Activated naive CD8-positive, alpha-beta T cell treated with anti-CD3 and anti-CD28 coated beads, Interleukin-2, amount 50 U/mL, for 24 hours (primary cell): ENCODE measurements at places on chromosomes 5 and 9.

DNA sequence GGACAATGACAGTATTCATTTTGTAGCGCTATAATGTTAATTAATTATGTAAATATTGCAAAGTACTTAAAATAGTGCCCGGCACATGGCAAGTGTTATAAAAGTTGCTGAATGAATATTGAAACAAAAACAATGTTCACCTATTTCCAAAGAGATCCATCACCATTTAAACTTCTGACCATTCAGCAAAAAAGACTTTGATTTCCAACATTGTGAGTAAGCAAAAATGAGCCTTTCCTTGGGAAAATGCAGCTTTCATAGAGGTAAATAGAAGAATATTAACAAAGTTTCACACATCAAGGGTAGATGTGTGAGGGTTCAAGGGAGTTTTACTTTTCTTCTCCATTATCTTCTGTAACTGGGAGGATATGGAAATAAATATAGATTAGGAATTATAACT lies 1089.4 kb upstream of the C9orf72 start:
- DNase-seq, result no peak

DNA sequence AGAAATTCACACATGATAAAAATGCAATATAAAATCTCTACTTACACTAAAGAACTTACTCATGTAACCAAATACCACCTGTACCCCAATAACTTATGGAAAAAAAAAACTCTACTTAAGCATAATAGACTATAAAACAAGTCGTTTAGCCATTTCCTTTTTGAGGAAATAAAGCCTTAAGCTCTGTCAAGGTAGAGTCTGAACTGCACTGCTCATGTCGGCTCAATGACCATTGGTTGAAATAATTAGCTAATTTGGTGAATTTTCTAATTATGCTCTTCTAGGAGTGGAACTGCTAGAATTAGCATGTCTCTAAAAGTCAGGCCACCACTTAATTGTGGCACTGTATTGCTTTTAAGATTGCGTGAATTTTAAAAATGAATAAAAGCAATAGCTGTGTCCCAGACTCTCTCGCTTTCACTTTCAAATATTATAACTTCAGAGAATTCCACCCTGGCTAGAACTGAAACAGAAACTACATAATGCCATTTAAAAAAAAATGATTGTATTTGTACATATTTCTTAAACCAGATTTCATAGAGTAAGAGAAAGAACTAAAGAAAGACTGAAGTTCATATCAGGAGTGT lies 113.0 kb upstream of the PCA3 start:
- no peak for DNase-seq

GRCh38 chr5:68377733-68378132 lies 162.2 kb downstream of the PIK3R1 start:
- DNase-seq, result no peak

- DNase-seq, result no peak
Measured at GRCh38 chr5:41420492-41421067, 89.8 kb downstream of the PLCXD3 start.

DNA sequence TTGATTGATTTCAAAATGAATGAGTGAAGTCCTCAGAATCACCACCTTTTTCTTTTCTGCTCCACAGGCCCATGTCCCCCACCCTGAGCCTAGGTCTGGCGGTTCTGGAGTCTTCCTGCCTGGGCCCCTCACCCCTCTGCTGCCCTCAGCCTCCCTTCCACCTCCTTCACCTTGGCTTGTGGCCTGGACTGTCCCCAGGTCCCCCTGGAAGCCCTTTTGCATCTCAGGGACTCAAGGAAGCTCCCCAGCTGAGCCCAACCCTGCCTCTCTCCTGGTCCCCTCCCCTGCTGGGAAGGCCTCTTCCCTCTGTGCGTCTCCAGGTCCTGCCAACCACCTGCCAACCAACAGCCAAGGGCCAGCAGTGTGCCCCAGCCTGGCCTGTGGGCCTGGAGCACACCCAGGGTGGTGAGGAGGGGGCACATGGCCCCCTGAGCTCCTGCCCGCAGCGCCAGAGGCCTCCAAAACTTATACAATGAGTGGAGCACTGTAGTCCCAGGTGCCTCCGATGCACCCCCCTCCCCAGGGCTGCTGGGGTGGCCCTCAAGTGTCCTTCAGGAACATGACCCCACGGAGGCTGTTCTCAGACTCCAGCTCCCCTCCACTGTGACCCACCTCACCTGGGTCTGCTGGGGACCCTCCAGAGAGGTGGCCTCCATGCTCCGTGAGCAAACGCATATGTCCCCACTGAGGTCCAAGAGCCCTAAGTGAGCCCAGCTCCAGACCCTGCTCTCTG lies 20.3 kb downstream of the GLT6D1 start:
- DNase-seq, result no peak

DNA sequence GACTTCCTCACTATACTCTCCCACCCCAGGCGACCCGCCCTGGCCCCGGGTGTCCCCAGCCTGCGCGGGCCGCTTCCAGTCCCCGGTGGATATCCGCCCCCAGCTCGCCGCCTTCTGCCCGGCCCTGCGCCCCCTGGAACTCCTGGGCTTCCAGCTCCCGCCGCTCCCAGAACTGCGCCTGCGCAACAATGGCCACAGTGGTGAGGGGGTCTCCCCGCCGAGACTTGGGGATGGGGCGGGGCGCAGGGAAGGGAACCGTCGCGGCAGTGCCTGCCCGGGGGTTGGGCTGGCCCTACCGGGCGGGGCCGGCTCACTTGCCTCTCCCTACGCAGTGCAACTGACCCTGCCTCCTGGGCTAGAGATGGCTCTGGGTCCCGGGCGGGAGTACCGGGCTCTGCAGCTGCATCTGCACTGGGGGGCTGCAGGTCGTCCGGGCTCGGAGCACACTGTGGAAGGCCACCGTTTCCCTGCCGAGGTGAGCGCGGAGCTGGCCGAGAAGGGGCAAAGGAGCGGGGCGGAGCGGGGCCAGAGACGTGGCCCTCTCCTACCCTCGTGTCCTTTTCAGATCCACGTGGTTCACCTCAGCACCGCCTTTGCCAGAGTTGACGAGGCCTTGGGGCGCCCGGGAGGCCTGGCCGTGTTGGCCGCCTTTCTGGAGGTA lies 2.1 kb downstream of the CA9 start:
- DNase-seq, result peak; percentile 66

DNA sequence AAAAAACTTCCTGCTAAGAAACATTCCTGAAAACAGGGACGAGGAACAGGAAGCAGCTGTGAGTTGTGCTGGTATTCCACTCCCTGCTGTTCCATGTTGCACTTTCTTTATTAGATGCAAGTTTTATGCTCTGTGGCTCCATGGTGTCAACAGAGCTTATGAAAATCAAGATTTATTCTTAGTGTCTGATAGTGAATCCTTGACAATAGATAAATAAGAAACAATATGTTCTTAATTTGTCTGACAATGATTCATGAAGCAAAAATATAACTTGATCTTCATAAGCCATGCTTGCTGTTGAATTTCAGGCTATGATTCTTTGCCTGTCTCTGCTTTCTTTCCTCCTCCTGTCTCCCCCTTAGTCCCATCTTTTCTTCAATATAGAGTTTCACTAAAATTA lies 119.6 kb downstream of the DROSHA start:
- no peak for DNase-seq

- DNase-seq, result no peak
Measured at GRCh38 chr5:14218897-14219573, 75.9 kb downstream of the TRIO start.

DNA sequence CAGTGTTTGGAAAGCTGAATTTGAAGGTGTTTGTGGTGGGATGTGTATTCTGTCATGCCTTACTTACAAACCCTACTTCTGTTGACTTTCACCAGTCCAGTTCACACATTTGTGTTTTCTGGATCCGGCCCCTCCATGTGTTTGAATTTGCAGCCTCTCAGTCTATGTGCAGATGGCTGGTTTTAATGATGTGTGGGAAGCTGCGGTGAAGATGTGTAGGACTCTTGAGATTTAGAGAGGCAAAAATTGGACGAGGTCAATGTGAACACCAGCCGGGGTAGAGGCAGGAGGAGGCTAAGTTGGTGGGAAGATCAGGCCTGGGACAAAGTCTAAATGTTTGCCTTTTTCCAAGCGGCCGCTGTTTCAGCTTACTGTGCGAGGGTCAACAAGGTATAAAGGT lies 115.4 kb upstream of the KLF9 start:
- no peak for DNase-seq

DNA sequence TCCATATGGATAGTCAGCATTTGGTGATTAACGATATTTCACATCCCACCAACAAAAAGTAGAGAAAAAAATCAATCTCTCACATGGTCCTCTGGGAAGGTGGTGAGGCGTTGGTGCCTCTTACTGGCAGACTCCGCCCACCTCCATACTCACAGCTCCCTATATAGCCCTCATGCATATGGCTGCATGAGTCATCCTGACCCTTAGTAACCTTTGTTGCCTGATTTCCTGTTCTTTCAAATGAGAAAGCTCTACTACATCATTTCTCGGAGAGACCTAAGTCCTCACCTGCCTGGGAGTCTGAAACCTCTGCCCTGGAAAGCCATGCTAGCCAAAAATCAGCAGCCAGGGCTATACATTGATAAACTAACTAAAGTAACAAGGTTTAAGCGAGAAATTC lies 33.3 kb upstream of the ABCA1 start:
- DNase-seq, result peak; percentile 60

- DNase-seq, result peak; percentile 2
Measured at GRCh38 chr9:106862821-106863720, at the start of gene ZNF462. Gene ZNF462 (plus strand): TSS chr9:106863166. CDS start chr9:106923384, 60,218 bp downstream.

GRCh38 chr9:35257986-35258659 lies 96.3 kb downstream of the UNC13B start:
- no peak for DNase-seq

GRCh38 chr9:118992813-118993794 lies 376.1 kb downstream of the BRINP1 start:
- no peak for DNase-seq

DNA sequence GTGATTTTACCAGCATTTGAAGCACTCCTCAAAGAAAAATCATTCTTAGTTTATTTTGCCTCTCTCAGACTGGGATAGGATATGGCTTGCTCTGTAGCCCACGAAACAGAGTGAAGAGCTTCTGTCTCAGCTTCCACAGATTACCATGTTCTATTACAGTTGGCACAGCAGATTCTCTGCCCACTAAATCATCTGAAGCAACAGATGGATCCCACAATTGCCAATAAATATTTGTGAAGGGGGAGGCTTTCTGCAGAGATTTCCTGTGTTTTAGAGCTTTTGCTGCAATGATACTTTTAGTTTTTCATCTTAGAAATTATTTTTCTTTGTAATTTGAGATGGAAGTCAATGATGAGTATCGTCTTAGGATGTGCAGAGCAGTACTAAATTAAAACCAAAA lies 12.3 kb upstream of the MAP3K1 start:
- DNase-seq, result no peak

- no peak for DNase-seq
Measured at GRCh38 chr9:14497476-14497875, 183.5 kb upstream of the NFIB start.

DNA sequence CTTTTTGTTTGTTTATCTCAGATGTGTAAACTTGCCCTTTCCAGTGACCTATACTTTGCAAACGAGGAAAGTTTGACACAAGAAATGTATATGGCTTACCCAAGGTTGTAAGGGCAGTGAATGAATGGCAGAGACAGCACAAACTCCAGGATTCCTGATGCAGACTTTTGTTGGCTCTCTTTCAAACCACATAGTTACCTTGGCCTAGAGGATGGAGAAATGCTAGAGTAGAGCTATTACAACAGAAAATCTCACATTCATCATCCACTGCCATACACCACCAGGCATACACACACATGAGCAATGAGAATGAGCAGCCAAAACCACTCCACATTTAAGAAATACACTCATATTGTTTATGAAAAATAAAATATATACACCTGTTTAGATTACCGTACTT lies 387.0 kb downstream of the TLR4 start:
- no peak for DNase-seq

GRCh38 chr5:33401482-33402390 lies 39.0 kb upstream of the TARS1 start:
- DNase-seq, result no peak

- DNase-seq, result no peak
Measured at GRCh38 chr9:135416664-135417290, 62.8 kb upstream of the PPP1R26 start.

DNA sequence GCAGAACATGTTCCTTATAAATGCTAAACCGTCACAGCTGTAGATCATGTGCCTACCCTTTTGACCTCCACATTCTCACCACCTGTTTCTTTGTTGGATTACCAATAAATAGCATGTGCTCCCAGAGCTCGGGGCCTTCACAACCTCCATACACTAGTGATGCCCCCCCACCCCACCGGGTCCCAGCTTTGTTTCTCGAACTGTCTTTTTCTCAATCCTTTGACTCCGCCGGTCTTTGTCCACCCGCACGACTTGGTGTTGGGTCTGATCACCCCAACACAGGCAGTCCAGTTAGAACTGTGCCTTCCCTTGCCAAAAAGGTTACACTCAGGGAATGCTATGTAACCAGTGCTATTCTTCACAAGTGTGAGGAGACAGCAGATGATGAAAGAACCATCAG lies 485.9 kb upstream of the C9orf72 start:
- no peak for DNase-seq

GRCh38 chr5:58156361-58156760 lies 303.5 kb downstream of the PLK2 start:
- DNase-seq, result no peak

- DNase-seq, result no peak
Measured at GRCh38 chr5:30804739-30805505, 388.6 kb upstream of the CDH6 start.

DNA sequence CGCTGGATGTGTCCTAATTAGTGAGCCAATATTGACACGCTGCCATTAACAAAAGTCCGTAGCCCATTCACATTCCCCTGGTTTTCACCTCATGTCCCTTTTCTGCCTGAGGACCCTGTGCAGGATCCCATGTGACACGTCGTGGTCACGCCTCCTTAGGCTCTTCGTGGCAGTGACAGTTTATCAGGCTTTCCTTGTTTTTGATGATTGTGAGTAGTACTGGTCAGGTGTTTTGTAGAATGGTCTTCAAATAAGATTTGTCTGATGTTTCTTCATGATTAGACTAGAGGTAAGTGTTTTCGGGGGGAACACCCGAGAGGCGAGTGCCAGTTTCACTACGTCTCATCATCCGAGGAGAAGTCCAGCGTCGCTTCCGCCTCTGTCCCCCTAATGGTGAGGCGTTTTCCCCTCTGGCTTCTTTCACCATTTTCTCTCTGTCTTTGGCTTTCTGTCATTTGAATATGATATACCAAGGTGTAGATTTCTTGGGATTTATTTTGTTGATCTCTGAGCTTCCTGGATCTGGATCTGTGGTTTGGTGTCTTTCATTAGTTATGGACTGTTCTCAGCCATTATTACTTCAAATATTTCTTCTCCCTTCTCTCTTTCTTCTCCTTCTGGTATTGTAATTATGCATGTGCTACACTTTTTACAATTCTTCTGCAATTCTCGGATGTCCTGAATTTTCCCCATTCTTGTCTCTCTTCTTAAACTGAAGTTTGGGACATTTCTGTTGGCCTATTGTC lies 57.3 kb downstream of the TRIP13 start:
- DNase-seq, result no peak

DNA sequence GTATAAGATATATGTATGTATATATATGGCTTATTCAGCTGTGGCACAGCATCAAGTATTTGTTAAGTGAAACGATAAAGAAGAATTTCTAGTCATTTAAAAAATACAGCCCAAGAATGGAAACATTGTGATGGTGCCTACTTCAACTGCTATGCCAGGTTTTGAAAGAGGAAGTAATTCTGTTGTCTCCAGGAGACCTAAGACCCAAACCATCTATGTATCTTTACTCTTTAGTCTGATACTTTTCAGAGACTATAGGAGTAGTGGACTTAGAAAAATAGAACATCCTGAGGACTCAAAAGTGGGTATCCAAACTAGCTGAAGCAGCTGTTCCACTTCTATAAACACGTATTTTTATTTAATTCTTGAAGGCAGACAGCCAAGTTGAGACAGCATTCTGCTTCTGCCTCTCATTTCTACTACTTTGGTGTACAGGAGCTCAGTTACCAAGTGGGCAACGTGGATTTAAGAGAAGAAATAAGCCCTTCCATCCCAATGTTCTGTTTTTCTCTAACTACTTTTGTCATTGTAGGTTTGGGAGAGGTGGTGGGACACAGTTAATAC lies 110.7 kb downstream of the RPS23 start:
- DNase-seq, result no peak
